RPMI8226 (cell line): ENCODE measurements at places on chromosomes 11 and 22.

GRCh38 chr11:122516686-122517085 lies 138.8 kb upstream of the UBASH3B start:
- no peak for DNase-seq

GRCh38 chr11:68454767-68455166 lies 5.8 kb upstream of the PPP6R3 start:
- no peak for DNase-seq

DNA sequence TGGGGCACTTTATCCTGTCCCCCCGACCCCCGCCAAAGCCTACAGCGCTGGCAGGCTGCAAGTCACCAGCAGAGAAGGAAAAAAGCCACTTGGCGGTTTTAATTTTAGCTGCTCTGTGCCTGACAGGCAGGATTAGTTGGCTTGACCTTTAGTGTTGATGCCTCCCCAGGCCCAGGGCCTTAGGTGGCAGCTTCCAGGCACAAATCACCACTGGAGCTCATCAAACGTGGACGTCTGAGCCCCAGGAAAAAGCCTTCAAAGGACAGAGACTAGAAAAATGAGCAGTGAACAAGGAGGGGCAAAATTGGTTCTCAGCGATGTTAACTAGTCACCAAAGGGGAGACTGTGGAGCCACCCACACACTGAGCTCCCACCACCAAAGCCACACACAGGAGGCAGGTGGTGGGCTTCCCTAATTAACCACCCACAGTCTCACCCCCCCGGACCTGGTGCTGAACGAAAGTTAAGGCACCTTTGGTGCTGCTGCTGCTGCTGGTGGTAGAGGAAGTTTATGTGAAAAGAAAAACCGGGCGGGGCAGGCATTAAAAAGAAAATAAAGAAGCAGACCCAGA lies 4.4 kb upstream of the PYGM start:
- DNase-seq: no peak

DNA sequence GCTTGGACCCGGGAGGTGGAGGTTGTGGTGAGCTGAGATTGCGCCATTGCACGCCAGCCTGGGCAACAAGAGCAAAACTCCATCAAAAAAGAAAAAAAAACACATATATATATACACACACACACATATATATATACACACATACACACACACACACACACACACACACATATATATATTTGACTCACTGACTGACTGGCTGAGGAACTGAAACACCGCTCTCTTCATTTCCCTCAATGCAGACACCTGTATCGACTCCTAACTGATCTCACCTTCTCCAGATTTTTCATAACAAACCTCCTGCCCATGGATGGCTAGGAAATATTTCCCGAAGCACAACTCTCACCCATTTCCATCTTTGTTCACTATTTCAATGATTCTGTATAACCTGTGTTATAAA lies 140.7 kb upstream of the ANO3 start:
- no peak for DNase-seq

- no peak for DNase-seq
Measured at GRCh38 chr22:23555118-23555517, 25.0 kb downstream of the IGLL1 start.
